Hematopoietic multipotent progenitor cell treated with erythropoietin and hydrocortisone succinate and interleukin-3 and kit ligand, for 6 days (in vitro differentiated cells): ENCODE measurements at places on chromosomes 2 and 18.

DNA sequence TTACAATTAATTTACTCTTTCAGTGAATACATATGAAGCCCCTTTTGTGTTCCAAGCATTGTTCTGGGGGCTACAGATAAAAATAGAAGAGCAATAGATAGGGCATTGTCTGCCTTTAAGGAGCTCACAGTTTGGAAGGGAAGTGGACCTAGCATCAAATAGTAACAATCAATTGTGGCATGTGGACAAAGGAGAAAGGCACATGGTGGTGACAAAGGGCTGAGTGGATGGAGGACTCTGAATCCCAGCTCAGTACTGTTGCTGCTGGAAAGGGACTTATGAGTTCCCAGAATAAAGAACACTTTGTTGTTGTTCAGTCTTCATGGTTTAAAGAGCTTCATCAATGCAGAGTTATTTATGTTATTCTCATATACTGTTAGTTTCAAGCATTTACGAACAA lies 217.7 kb downstream of the HRH4 start:
- DNase-seq: no peak

GRCh38 chr2:65161551-65162100 lies 31.7 kb upstream of the RAB1A start:
- DNase-seq: no peak

- peak; percentile 8 for DNase-seq
These were observed 57.1 kb downstream of the SNORC start for GRCh38 chr2:232927032-232927792.

- DNase-seq: peak; percentile 10
These were observed 111.7 kb upstream of the CSRNP3 start for GRCh38 chr2:165357758-165358157.

DNA sequence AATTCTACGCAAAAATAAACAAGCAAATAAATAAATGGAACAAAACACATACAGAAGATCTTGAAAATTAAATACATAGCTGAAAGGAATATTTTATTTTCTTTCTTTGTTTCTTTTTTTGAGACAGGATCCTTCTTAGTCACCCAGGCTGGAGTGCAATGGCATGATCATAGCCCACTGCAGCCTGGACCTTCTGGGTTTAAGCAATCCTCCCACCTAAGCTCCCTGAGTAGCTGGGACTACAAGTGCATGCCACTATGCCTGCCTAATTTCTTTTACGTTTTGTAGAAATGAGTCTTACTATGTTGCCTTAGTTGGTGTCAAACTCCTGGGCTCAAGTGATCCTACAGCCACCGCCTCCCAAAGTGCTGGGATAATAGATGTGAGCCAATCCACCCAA lies 44.6 kb upstream of the ACTR3 start:
- no peak for DNase-seq

- no peak for DNase-seq
These were observed 94.4 kb upstream of the NEUROD1 start for GRCh38 chr2:181774685-181775084.

- DNase-seq: no peak
These were observed 14.7 kb downstream of the DAW1 start for GRCh38 chr2:227886149-227886548.

DNA sequence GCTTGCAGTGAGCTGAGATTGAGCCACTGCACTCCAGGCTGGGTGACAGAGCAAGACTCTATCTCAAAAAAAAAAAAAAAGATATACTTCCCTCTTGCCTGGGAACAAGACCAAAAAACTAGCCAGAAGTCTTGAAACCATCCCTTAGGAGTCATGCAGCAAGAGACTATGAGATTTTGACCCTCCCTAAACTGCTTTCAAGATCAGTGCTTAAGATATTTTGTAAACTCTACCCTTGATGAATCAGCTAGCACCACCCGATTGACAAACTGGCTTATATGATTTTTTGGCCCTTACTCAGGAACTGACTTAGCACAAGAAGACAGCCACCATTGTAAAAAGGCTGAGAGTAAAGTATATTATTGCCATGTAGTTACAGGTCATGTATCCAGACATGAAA lies 3.8 kb downstream of the SULT1C3 start:
- no peak for DNase-seq

- DNase-seq: no peak
These were observed 6.4 kb upstream of the NPAS2 start for GRCh38 chr2:100813527-100813926.

DNA sequence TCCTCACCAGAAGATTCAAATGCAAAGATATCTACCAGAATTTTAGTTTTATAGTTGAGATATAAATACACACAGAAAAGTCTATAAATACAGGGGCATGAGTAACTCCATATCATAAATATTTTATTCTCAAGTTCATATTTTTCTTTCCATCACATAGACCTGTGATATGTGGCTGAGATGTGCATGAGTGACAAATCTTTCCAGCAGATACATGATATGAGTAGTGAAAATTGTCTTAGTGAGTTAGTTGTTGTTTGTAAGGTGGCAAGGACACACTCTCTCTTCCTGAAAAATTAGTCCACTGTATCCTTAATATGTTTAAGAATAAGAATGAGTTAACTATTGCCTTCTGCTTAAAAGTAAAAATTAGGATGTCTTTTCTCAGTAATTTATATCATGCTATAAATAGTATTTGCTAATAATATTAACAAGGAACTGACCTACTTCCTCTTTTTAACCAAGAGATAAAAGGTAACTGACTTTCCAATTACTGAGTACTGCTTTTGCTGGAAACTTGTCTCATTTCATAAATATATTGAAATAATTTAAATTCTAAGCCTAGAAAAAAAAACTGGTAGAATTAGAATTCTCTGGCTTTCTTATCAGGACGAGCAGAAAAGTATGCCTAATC lies 85.2 kb upstream of the SESTD1 start:
- no peak for DNase-seq
